CD4-positive, alpha-beta T cell treated with Interleukin-15 for 1 hour (primary cell): ENCODE measurements at places on chromosomes 5 and 9.

DNA sequence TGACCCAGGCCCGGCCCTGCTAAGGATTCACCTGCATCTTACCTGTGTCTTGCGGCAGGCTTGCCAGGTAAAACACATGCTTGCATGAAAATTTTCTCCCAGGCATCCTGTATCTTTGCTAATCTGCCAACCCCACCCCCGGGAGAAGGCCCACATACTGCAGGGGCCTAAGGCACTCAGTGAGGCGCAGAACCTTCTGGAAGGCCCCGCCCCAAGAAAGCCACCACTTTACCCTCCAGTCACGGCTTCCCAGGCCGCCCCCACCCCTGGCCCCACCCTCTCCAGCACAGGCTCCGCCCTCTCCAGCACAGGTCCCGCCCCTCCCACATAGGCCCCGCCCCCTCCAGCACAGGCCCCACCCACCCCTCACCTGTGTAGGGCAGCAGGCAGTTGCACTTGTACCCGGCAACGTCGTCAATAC lies 29.8 kb upstream of the SEC16A start:
- DNase-seq = peak; percentile 27

DNA sequence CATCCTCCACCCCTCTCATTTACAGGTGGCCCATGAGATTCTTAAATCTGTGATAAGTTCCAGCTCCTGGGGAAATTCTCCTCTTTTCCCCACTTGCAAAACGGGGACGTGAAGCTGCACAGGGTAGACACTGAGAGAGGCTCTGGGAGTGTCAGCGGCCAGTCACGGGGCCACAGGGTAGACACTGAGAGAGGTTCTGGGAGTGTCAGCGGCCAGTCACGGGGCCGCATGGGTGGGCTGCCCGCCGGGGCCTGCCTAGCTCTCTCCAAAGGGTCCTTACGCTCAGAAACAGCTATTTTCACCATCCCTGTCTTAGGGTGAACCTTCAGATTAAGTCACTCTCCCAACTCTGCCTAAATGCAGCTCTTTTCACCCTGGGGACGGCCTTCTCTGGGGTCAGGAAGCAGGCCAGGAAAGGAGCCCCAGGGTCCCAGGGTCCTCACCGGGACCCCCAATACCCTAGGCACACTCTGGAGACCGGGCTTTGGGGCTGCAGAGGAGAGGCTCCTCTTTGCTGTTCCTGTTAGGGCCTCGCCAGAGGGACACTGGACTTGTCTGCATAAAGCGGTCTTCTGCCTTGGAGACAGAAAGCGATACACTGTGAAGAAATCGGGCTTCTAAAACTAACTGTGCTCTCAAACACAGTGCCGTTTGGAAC lies 1.5 kb downstream of the FAM78A start:
- no peak for DNase-seq

DNA sequence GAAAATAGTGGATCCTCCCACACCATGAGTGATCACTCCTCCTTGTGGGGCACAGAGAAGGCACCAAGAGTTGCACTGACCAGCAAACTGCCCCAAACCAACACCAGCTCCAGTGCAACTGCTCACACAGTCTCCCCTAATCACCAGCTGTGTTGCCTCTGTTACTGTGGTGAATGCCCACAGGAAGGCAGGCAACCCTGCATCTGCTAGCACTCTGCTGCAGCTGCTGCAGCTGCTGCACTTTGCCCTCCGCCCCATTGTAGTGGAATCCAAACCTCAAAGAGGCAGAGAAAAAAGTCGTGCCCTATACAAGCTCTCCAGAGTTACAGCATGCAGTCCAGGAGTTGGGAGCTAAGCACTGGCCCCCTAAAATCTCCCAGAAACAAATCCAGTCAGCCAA lies 339.6 kb downstream of the TRIM36 start:
- DNase-seq = no peak

- no peak for DNase-seq
Observed at GRCh38 chr9:131043646-131044045, 34.7 kb downstream of the LAMC3 start.

GRCh38 chr9:33209394-33209793 lies 30.6 kb upstream of the SPINK4 start:
- DNase-seq = no peak

DNA sequence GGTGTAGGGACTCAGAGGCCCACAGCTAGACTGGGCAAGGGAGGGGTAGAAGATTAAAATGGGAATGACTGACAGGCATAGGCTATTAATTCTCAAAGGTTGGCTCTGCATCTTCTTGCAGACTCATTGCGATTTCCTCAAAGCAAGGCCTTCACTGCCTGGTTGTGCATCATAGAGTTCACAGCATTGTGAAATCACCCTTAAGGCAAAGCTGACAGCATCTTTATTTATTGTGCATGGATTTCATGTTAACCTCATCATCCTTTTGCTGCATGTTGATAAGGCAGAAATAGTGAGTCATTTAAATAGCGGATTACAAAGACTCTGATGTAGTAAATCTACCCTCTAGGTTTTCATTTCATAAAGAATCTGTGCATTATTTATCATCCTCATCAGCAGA lies 13.6 kb upstream of the PALM2AKAP2 start:
- no peak for DNase-seq

DNA sequence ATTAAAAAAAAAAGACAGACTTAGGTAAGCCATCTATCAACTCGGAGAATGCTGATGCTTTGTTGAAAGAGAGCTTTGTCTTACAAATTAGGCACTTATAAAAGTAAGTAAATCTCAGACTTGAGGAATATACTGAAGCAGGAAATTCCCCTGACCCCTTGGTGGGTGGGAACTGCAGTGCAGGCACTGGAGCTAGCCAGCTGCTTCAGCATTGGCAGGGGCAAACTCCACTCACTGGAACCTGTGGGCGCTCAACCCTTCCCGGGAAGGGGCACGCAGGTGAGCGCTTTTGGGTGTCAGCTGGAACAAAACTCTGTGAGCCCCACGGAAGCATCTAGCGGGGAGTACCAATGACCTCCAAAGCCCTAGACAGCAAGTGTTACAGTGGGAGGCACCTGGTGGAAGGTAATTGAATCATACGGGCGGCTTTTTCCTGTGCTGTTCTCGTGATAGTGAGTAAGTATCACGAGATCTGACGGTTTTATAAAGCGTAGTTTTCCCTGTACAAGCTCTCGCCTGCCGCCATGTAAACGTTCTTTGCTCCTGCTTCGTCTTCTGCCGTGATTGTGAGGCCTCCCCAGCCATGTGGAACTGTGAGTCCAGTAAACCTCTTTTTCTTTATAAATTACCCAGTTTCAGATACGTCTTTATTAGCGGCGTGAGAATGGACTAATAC lies 628.0 kb upstream of the CDH18 start:
- DNase-seq = no peak

GRCh38 chr9:105621001-105621400 lies 41.3 kb upstream of the TAL2 start:
- no peak for DNase-seq

GRCh38 chr9:38160613-38161215 lies 91.7 kb upstream of the SHB start:
- DNase-seq = peak; percentile 43

- DNase-seq = no peak
Observed at GRCh38 chr5:7878381-7878873, 9.5 kb downstream of the MTRR start.

DNA sequence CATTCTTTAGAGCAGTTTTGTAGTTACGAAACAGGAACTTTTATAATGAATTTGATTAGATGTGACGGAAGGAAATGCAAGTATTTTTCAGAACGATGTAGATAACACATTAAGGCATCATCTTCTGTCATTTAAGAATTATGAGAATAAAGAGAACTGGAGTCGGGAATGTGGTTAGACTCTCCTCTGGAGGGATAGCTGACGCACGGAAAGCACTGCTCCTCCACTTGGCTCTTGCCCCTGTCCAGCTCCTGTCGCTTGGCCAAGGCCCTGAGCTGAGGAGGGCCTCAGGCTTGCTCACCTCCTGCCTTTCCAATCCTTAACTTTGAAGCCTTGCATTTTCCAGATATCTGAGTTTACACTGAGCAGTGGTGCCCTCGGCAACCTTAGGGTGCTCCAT lies 60.5 kb downstream of the MAP1B start:
- no peak for DNase-seq

GRCh38 chr5:180623411-180623834 lies 26.0 kb downstream of the FLT4 start:
- no peak for DNase-seq

- DNase-seq = peak; percentile 71
Observed at GRCh38 chr9:127899128-127899943, at the start of gene ST6GALNAC6. TSS of gene ST6GALNAC6 (minus strand) at chr9:127899603. CDS start at chr9:127897981, 1,622 bp downstream.
